Activated CD4-positive, CD25-positive, alpha-beta regulatory T cell treated with anti-CD3 and anti-CD28 coated beads, Interleukin-2, amount 50 U/mL, for 16 hours (primary cell): ENCODE measurements at places on chromosomes 5 and 9.

DNA sequence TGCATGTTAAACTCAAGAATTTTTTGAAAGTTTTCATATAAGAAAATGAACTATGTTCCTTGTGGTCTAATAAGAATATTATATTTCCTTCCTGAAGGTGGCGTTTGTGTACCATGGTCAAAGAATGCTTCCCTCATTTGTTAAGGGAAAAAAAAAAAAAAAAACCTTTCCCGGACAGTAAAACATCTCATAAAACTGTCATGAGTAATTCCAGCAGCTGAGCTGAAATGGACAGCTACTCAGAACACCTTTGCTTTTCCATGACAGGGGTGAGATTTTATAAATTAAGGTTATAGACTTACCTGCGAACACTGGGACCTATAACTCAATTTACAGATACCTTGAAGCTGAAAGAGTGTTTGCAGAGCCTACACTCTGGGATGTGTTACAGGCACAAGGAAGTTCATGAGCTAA is 113.2 kb upstream of the RANBP3L start:
- no peak for DNase-seq

DNA sequence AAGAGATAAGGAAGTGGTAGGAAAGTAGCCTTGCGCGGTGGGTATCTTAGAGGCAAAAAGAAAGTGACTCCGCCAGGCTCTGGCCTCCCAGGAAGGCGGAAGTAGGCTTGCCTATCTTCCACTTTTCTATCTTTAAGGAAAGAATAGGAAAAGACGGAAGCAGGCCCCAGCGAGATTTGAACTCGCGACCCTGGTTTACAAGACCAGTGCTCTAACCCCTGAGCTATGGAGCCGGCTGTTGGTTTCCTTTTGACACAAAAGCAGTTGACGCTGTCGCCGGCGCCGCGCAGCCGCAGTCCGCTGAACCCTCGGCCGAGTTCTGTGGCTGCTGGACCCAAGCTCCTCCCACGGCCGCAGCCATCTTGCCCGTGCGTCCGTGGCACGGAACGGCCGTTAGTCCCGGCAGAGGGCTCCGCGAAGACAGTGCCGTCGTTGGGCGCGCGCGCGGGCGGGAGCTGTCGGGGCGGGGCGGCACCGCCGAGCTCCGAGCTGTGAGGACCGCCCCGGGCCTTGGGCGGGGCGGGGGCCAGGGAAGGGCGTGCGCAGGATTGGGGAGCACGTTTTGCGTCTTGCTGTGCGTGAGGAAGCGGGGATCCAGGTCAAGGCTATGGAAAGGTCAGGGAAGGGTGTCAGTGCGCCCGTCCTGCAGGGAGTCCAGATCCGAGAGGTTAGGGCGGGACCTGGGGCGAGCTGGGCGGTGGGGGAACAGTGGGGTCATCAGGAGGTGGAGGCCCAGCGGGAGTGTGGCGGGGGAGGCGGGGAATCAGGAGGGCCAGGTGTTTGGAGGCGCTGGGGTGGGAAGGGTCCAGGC is 13.3 kb downstream of the TRIM7 start:
- DNase-seq, result peak; percentile 90

GRCh38 chr9:75089373-75089766 is 1.1 kb downstream of the OSTF1 start:
- DNase-seq, result no peak

DNA sequence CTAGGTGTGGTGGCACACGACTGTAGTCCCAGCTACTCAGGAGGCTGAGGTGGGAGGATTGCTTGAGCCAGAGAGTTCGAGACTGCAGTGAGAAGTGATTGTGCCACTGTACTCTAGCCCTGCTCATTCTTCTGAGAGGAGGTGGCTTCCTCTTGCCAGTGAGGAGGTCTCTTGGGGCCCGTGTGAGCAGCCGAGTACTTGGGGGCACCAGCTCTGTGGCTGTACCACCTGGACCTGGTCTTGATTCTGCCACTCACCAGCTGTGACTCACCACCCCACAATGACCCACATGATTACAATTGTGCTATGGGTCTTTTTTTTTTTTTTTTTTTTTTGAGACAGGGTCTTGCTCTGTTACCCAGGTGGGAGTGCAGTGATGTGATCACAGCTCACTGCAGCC is 18.0 kb upstream of the CRB2 start:
- no peak for DNase-seq

- DNase-seq, result no peak
Measured at GRCh38 chr9:33220681-33221567, 19.0 kb upstream of the SPINK4 start.
